ENCODE measurements at places on chromosomes 3 and 15.

- no peak for DNase-seq
Measured at GRCh38 chr15:84924077-84924731, 39.7 kb downstream of the SLC28A1 start.

- no peak for DNase-seq
Measured at GRCh38 chr3:115245899-115246298, 98.8 kb upstream of the ZBTB20 start.

DNA sequence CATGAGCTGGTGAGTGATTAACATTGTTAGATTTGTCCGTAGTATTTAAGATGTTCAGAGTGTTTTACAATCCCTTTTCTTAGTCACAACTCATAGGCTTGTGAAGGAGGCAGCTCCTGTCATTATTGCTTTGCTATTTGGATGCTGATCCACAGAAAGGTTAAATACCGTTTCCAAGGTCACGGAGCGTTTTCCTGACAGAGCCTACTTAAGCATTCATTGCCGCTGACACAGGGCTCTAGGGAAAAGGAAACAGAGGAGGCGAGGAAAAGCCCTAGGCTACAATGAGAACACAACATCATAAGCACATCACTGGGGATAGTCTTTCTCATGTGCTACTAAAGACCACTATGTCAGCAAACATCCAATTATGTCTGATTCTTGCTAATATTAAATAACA lies 38.5 kb upstream of the CPB1 start:
- no peak for DNase-seq

DNA sequence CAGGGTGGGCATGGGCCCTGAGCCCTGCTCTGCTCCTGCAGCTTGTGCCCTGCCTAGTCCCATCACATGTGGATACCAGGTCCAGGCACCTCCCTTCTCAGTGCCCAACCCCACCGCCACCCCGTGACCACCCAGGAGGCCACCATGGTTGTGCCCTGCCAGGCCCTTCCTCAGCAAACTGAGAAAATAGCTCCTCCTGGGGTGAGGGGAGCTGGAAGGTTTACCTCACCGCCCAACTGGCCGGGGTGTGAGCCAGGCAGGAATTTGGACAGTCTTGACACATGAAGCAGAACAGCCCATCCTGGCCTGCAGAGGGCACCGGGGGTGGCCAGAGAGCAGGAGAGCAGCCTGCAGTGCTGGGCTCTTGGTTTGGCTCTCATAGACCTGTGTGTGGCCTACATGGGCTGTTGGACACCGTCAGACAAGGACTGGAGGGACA lies 11.4 kb upstream of the C3orf22 start:
- no peak for DNase-seq

DNA sequence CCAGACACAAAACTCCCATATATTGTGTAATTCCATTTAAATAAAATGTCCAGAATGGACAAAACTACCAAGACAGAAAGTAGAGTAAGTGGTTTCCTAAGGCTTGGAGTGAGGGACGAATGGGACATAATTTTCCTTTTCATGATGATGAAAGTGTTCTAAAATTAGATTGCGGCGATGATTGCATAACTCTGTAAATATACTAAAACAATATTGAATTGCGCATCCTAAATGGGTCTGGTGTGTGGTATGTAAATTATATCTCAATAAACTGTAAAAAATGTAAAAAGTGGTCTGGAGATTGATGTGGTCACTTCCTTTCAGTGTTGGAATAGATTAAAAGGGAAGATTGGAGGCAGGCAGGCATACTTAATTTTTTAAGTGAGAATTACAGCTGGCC lies 105.9 kb upstream of the KCNAB1 start:
- DNase-seq, result no peak
